ENCODE measurements at places on chromosomes 2 and 18.

DNA sequence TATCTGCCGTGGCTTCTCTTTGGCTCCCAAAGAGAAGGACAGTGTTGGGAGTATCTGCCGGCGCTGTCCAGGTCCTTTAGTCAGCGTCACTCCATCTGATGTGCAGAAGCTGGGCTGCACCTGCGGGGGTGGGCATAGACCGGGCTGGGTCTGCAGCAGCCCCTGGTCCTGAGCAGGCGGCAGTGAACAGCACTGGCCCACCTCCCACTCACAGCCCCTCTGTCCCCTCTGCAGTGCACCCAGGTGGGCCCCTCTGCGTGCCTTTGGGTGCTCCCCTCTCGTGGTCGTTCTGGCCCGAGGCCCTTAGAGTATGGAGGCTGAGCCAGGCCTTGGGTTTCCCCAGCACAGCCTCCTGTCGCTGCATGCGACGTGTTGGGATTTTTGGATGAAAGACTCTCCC, 95.7 kb downstream of the USP40 start:
- DNase-seq: no peak

- peak; percentile 61 for DNase-seq
Measured at GRCh38 chr2:219045937-219046550, 4.7 kb upstream of the CFAP65 start.

DNA sequence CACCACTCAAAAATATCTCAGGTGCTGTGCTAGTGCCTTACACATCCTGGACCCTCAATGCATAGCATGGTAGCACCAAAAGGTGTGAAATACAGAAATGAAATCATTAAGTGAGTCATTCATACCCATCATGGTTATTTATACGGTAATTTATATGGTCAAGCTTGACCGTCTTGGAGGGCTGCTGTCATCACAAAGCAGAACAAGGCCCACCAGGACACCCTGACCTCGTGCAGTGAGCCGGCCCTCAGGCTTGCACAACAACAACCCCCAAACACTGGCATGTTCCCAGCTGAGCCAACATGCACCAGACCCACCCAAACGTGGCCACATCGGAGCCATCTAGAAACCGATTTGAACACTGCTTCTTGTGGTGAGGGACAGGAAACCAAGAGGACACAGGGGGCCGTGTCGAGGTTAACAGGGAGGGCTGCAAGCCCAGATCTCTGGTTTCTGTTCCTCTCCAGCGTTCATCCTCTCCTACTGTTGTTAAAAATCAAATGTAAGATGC, 378.5 kb upstream of the ID2 start:
- DNase-seq: peak; percentile 73

DNA sequence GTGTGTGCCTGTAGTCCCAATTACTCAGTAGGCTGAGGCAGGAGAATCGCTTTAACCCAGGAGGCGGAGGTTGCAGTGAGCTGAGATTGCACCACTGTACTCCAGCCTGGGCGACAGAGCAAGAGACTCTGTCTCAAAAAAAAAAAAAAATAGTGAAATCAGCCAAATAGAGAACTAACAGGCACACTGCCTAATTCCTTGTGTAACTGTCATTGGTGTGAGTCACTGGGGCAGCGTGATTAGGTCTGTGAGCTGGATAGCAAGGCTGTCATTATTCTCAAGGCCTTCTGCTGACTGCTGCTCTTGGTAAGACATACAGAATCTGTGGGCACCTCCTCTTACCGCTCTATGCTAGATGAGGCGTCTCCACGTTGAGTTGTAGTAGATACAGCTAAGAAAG, 270.3 kb downstream of the NEDD4L start:
- DNase-seq: no peak

- peak; percentile 32 for DNase-seq
Measured at GRCh38 chr2:14632133-14632936, at the start of gene LRATD1. LRATD1 (plus strand) TSS chr2:14632717; CDS start chr2:14633980, 1,263 bp downstream.

- no peak for DNase-seq
Measured at GRCh38 chr18:62332431-62332830, 7.3 kb downstream of the TNFRSF11A start.

DNA sequence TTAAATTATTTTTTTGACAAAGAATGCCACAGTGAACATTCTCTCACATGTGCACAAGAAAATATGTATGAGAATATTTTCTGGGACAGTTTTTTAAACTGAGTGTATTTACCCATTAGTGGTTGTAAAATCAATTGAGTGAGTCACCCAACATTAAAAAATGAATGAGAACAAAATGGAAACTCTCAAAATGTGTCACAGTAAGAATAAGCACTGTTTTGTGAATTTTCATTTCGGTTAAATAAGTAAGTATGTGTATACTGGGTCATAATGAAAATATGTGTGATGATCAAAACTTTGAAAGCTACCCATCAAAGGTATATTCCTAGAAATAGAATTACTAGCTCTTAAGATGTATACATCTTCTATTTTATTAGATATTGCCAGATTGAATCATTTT, 11.6 kb downstream of the BABAM2 start:
- DNase-seq: no peak

DNA sequence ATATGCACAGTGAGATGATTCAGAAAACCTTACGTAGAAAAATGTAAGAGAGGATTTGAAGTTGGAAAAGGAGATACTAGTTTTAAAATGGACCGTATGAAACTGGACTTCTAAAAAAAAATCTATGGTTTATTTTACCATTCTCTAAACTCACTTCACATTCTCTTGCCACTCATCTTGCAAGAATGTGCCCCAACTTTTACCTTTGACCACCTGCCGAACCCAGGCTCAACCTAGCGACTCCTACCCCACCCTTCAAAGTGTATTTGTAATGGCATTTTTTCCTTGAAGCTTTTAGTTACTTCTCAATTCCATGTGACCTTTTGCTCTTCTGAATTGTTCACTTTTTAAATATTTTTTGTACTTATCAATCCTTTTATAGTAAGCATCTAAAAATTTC, 160.8 kb downstream of the PHLPP1 start:
- no peak for DNase-seq

DNA sequence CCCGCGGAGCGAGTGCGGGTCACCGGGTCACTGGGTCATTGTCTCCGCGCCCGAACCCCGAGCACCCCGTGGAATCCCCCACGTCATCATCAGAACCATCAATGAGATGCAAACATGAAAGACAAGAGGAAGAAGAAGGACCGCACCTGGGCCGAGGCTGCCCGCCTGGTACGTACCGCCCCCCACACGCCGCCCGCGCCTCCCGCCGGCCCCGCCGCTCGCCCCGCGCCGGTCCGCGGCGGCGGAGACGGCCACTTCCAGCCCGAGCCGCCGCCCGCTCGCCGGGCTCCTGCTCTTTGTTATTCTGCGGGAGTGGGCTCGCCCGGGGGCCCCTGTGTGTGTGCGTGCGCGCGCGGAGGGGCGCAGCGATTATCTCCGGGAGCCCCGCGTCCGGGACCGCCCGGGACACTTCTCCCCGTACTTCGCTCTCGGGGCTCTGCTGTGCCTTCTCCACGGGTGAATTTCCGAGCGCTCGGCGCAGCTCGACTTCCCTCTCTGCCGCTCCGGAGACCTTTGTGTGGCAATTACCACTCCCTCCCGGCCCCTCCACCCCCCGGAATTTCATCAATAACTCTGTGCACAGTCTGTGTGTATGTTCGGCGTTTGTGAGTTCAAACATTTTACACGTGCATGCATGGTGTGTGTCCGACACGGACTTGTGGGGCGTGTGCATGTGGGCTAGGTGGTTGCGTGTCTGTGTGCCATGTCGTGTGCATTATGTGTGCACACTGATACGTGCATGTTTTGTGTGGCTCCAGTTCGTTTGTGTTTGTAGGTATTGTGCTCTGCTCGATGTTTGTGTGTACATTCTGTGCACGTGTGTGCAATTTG, 714 bp downstream of the ASXL3 start:
- peak; percentile 56 for DNase-seq

- DNase-seq: peak; percentile 36
Measured at GRCh38 chr2:148042219-148042618, 21.3 kb downstream of the MBD5 start.

DNA sequence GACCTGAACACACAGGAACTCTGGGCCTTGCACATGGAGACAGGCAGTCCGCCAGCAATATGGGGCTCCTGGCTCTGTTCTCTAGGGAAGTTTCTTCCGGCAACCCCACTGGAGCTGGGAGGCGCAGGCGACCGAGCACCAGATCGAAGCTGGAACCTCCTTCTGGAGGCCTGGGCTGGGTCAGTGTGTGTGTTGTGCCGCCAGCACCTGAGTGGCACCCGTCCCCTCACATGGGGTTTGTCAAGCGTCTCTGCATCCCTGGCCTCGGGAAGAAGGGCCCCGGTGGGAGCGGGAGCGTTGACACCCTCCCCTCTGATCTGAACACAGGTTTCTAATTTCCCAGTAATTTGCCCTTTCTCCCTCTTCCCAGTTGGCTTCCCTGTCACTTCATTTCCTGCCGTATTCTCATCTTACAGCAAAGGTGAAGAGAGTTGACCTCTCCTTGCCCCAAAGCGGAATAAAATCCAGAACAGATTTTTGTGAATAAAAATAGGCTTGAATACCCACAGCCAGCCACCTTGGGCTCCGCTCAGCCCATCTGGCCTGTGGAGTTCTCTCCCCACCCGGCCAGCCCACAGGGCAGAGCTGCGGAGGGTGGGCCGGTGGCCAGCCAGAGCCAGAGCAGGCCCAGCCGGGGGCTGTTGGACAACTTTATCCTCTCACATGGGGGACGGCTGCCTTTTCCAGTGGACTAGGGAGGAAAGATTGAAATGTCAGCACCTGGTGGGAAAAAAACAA, 85.9 kb downstream of the APOB start:
- no peak for DNase-seq

DNA sequence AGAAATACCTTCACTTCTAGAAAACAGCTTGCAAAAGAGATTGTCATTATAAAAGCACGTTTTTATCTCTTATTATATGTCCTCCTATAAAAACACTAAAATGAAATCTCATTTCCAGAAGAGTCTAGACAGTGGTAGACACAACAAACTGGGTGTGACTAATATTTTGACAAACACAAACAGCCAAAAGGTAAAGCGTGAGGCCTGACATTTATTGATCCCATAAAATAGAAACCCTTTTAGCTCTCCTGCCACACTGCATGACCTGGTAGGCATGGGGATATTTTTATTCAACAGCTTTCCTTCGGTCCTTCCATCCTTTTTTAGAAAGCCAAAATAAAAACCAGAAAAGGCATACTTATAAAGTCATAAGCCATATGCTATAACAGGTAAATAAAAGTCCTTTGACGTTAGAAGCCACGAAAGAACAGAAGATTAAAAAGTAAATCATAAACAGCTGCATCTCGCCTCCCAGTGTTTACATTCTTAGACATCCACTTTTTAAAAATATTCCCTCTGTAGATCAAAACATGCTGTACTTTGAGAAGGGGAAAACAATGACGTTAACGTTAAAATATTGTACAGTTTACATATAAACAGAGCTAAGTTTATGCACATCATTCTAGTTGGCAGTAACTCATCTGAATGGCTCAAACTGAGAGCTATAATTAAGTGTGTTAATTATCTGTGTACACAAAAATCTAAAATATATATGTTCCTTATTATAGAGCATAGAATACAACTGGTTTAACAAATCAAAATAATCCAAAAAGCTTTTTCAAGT, 44.6 kb downstream of the IRS1 start:
- DNase-seq: no peak

GRCh38 chr2:159561242-159561641, 55.1 kb downstream of the BAZ2B start:
- no peak for DNase-seq

DNA sequence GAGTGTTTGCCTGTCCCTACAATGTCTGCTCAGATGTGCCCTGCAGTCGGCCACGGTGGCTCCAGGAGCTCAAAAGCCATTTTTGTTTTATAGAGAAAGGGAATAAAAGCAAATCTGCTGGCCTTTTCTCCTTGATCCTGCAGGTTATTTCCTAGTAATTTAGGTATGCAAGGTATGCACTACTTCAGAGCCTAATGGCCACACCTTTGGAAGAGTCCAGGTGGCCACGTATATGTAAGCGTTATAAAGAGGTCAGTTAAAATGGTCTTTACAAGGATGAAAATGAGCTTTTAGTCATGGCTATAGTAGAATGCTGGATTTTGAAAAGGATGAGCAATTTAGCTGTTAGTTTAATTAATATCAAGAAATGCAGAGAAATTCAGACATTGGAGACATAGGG, 81.7 kb downstream of the ARHGEF33 start:
- no peak for DNase-seq

DNA sequence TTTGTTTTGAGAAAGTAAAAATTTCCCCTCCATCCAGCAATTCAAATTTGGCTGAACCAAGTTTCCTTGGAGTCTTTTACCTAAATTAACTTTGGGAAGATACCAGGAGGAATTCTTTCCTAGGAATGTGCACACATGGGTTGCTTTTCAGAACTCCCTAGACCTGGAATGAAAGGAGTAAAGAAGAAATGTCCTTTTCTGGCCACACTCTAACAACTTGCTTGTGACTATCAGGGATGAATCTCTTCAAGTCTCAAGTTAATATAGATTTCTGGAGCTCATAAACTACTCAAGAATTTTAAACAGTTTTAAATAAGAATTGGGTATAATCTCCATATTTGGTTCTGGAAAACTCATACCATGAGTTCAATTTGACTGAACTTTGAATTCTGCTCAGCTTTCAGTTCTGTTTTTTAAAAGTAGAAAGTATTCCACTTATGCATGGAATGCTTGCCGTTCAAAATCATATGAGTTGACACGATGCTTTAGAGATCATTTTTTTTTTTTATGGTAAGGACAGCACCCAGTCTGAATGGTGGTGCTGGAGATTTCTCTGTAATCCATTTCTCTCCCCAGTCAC, 7.7 kb downstream of the RASGRP3 start:
- DNase-seq: no peak

- DNase-seq: no peak
Measured at GRCh38 chr2:105244451-105244850, 2.9 kb downstream of the GPR45 start.

DNA sequence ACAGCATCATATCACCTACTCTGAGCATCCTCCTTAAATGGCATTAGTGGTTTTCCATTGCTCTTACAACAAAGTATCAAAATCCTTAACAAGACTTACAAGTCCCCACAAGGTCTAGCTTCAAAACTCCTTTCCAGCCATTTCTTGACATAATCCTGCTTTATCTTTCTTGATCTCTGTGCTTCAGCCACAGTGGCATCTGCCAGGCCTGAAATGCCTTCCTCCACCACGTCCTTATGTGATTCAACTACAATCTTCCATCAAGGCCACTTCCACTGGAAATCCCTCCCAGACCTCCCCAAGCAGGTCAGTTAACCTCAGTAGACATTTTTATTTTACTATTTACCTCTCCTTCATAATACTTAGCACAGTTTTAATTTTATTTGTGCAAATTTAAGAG, 83.8 kb upstream of the CCDC150 start:
- DNase-seq: no peak

DNA sequence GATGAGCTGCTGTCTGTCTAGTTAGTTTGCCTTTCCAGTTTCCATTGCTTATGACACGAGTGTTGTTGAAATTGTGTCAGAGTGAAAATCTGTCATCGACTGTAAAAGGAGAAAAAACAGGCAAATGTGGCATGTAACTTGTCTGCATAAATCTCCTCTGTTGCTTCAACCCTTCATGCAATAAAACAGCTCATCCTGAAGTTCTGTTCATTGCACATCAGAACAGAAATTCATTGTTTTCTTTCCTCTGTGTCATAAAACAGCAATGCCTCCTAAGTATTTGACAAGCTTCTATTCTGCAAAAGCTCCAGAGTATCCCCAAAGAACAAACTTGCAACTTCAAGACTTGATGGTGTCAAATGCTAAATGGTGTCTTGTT, 432.1 kb downstream of the MEIS1 start:
- no peak for DNase-seq

All from GM13976 (cell line).